ENCODE measurements at places on chromosomes 7 and 10.

GRCh38 chr7:101921061-101921460, 103.6 kb downstream of the CUX1 start:
- DNase-seq, result no peak

DNA sequence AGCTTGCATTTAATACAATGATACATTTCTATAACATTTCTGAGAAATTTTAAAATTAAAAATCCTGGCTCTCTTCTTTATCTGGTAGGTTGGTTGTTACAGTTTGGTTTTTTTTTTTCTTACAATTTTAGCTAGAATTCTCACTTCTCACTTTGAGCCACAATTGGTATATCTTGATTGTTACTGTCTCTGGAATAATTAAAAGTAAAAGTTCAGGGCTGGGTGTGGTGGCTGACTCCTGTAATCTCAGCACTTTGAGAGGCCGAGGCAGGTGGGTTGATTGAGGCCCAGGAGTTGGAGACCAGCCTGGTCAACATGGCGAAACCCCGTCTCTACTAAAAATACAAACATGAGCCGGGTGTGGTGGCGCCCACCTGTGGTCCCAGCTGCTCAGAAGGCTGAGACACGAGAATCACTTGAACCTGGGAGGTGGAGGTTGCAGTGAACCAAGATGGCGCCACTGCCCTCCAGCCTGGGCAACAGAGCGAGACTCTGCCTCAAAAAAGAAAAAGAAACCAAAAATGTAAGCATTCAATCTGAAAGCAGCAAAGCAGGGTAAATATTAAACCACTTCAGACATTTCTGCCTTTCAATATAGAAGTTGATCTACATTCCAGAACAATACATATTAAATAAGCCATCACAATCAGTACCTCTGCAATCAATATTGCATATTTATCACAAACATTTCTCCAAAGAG, 88.6 kb upstream of the PFKP start:
- no peak for DNase-seq

DNA sequence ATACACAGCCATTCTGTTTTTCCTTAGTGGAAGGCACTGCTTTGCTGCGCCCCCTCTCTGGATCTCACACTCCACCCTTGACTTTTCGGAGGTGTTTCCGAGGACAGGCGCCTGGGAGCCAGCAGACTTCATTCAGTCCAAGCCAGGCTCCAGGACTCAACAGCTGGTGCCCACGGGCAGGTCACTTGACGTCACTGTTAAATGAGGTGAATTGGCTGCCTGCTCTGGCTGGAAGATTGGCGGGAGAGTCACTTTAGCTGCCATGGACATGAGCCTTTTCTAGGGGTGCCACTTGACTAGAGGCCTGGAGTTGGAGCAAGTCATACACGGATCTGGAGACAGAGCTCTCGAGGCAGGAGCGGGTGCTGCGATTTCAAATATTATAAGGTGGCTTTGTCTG, 3.2 kb downstream of the HTRA1 start:
- DNase-seq, result no peak

- DNase-seq, result no peak
Observed at GRCh38 chr7:68604541-68604940, 993.7 kb upstream of the AUTS2 start.

GRCh38 chr7:52540041-52540440, 495.4 kb upstream of the POM121L12 start:
- DNase-seq, result no peak

DNA sequence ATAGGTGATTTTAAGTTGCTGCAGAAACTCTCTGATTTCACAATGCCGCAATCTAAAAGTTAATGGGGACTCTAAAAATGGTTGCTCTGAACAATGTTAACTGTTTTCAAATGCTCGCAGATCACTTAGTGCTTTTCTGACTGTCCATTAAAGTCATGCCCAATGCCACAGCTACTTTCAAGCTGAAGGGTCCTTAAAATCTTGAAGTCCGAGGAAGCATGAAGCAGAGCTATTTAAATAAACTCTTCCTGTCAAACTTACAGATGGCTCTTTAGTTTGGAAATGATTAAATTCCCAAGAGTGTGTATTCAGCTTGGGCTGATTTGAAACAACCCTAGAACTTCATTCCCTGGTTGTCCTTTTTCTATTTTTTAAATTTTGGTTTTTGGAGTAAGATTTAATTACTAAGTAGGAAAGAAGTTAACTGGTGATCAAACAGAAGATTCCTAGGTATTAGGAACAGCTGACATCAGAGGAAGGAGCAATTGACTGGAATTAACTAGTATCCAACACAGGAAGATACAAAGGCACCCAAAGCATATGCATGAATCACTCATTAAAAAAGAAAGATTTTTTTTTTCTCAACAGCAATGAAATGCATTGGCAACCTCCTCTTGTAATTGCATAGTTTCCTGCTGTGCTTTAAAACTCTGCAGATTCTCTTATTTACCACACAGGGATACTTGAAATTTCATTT, 105.1 kb downstream of the NRP1 start:
- no peak for DNase-seq

DNA sequence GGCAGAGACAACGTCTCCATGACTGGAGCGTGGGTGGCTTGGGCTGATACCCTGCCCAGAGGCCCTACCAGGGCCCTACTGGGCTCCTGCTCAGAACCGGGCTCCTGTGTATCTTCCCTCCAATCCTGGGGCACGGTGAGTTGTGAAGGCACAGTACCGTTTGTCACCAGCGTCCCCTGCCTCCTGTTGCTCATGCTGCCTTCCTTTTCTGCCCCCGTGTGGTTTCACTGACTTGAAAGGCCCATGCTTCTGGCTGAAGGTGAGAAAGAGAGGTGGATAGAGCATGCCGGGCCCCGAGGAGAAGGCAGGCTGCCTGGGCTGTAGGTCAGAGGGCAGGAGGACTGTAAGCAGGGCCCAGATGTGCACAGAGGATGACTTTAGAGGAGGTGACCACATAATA, 9.1 kb upstream of the DMBT1 start:
- DNase-seq, result no peak

- DNase-seq, result no peak
Observed at GRCh38 chr10:111430070-111430469, 353.2 kb downstream of the ADRA2A start.

DNA sequence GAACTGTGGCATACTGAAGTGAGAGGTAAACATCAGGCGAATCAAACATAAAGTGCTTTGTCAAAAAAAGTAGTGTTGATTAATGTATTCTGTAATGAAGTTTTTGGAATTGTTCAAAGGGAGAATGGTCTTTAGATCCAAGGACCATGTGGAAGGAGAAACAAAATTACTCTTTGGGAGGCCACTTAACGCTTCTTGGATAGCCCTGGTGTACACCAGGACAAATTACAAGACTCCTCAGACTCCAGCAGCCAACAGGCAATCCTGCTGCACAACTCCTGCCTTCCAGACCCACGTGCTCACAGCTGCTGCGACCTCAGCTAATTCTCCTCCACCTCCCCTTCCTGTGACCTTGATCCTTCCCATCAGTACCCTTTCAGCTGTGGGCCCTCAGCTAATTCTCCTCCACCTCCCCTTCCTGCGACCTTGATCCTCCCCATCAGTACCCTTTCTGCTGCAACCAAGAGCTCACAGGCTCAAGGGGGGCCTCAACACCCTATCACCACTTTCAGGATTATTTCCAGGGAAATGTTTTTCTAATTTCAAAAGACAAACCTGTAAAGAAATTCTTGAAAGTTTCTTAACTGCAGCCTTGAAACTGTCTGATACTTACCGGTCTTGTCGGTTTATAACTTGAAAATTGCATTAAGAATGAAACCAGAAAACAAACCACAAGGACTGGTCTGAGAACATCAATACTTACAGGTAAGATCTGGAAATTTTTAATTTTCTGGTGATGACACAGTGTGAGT, 29.7 kb upstream of the DDC start:
- no peak for DNase-seq

DNA sequence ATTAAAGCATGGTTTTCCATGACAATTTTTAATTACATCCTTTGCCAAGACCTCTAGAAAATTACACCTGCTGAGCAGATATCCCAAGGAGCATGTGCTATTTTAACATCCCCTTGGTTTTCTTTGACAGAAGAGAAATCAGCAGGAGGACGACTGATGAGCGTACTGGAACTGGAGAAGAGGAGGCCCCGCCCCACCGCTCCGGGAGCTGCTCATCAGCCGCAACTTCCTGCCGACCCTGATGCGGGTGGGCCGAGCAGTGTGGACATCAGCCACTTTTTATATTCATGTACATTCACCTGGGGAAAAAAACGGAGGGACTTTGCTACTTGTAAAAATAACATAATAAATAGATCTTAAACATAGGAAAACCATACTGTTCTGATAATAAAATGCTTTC, 54.2 kb downstream of the CDC123 start:
- DNase-seq, result no peak

GRCh38 chr7:115799430-115799829, 231.1 kb downstream of the TFEC start:
- no peak for DNase-seq

DNA sequence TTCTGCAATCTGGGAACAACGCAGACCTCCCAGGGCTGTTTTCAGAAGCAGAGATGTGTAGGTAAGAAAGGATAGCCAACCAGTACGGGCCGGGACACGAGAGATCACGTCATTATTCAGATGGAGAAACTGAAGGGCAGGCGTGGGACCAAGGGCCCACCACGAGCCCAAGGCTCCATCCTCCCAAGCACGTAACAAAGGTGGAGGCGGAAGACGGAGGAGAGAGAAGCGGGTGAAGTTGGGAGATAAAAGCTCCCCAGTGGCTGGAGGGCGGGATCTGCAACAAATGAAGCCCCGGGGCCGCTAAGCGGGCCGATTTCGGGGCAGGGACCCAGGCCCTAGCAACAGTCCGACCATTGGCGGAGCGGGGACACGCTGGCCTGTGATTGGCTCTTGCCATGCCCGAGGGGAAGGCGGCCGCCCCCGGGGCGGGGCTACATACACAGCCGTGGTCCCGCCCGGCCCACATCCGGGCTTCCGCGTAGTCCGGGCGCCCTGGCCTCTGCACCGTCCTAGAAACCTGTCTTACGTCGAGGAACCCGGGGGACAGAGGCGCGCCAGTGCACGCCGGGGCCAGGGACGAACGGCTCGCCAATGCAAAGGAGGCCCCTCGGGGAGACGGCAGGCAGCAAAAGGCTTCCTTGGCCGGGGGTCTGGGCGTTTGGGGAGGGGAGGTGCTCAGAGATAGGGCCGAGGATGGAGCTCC, 15.5 kb downstream of the HSPB1 start:
- peak; percentile 94 for DNase-seq

GRCh38 chr10:132296666-132297443, 10.9 kb downstream of the STK32C start:
- no peak for DNase-seq

- DNase-seq, result no peak
Observed at GRCh38 chr10:132232023-132232951, 45.5 kb downstream of the DPYSL4 start.

DNA sequence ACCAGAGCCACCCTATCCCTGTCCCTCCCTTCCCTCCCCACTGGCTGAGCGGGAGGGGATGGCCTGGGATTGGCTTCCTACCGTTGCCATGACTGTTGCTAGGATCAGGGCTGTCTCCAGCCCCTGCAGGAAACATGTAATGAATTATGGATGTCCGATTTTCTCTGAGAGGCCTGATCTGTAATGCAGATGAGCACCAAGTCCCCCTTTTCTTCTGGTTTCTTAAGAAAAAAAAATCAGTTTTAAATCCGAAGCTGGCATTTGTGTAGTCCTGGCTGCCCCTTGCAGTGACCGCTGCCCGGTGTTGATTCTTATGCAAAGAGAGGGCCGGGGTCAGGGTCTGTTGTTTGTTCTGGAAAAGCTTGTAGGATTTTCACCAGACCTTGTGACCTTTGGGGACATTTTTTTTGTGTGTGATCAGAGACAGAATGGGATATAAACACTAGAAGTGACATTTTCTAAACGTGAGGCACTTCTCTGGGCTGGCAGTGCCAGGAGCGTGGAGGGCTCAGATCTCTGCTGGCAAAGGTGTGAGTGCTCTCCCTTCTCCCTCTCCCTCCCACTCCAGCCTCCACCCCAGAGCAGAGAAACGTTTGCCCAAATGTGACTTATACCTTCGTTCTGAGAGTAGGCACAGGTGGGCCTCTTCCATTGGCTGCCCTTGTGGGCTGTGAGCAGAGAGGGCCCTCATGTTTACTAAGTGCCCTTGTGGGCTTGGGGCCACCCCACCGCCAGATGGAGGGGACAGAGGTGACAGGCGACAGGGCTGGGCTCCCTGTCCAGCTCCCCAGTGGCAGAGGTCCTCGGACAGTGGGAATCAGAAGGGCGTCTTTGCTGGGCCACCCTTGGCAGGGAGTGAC, 127.5 kb downstream of the DNAJB6 start:
- no peak for DNase-seq

- DNase-seq, result no peak
Observed at GRCh38 chr10:43885842-43886241, 237.2 kb upstream of the ZNF32 start.

- no peak for DNase-seq
Observed at GRCh38 chr7:151775547-151776443, 101.1 kb downstream of the PRKAG2 start.
